ENCODE measurements at places on chromosomes 2 and 18. TPM values are rescaled to one million over a fixed set of nuclear protein-coding genes. Genes with fewer than 3 reads are reported as not detected.

GRCh38 chr18:44835703-44836102 is 155.0 kb downstream of the SETBP1 start:
- no peaks in the 10 kb centered on the region for H3K27me3 ChIP-seq
- DNase-seq = no peak
- H3K4me3 ChIP-seq = no peak overlapping the region

DNA sequence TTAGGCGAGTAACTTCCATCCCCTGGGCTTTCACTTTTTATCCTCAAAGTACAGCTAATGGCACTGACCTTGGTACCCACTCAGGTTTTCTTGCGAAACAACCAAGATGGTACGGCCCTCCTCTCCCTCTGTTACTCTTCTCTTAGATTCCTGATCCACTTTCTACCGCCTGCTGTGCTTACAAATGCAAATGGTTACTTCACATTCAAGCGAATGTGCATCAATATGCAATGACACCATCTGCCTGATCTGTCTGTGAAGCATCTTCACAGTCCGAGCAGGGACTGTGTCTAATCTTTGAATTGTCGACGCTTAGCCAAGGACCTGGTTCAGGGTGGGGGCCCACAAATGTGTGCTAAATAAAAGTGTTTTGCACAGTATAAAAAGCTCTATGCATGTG is 112.2 kb downstream of the TRIB2 start:
- H3K4me3 ChIP-seq = no peak overlapping the region
- H3K27ac ChIP-seq = no peak overlapping the region
- no peaks in the 10 kb centered on the region for H3K27me3 ChIP-seq
- peaks cover 2% of the 10 kb centered on the region for H3K4me1 ChIP-seq
- DNase-seq = no peak
- H3K36me3 ChIP-seq = no peaks in the 10 kb centered on the region

GRCh38 chr2:130972410-130972809 is 120.8 kb downstream of the FAM168B start:
- no peak overlapping the region for H3K27ac ChIP-seq
- H3K4me1 ChIP-seq = no peaks in the 10 kb centered on the region
- no peak overlapping the region for H3K4me3 ChIP-seq
- DNase-seq = no peak
- H3K36me3 ChIP-seq = no peaks in the 10 kb centered on the region
- H3K27me3 ChIP-seq = no peaks in the 10 kb centered on the region

GRCh38 chr2:238513346-238513745 is 86.6 kb downstream of the ASB1 start:
- no peaks in the 10 kb centered on the region for H3K27me3 ChIP-seq
- H3K36me3 ChIP-seq = no peaks in the 10 kb centered on the region
- no peak overlapping the region for H3K27ac ChIP-seq

LINC00305 gene
- total RNA-seq = not detected

DNA sequence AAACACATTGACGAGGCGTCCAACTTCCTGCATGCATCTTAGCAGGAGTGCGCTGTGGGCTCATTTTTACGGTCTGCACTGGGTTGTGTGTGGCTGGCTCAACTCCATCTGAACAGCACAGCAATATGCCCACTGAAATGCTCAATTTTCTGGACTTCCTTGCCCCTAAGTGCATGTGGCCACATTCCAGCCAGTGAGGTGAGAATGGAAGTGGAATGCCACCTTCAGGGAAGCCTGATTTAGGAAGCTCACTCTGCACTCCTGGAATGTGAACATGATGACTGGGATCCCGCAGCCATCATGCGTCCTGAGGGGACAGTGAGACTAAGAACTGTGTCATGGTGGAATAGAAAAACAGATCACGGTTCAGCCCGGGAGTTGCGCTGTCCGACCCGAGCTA is 76.2 kb downstream of the PSMG2 start:
- no peaks in the 10 kb centered on the region for H3K4me1 ChIP-seq
- H3K27me3 ChIP-seq = no peaks in the 10 kb centered on the region
- H3K4me3 ChIP-seq = no peak overlapping the region
- DNase-seq = no peak
- H3K27ac ChIP-seq = no peak overlapping the region
- H3K36me3 ChIP-seq = no peaks in the 10 kb centered on the region

- H3K27me3 ChIP-seq = no peaks in the 10 kb centered on the region
- no peaks in the 10 kb centered on the region for H3K4me1 ChIP-seq
- no peak overlapping the region for H3K4me3 ChIP-seq
- no peak for DNase-seq
- peaks cover 9% of the 10 kb centered on the region for H3K36me3 ChIP-seq
These were observed 122.5 kb downstream of the PLEKHM3 start for GRCh38 chr2:207902821-207903220.

MAB21L4 gene
- not detected for total RNA-seq

EIF5B gene
- 44.1 TPM for total RNA-seq

DNA sequence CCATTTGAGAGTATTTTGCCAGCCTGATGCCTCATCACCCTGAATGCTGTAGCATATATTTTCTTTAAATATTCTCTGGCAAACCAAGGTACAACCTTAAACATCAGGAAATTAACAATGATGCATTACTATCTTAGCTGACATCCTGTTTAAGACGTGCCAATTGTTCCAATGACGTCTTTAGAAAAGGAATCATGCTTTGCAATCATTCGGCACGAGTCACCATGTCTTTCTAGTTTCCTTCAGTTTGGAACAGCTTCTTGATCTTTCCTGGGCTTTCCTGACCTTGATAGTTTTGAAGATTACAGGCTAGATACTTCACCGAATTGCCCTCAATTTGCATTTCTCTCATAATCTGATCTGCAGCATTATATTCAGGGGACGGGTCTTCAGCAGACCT is 88.2 kb upstream of the GLI2 start:
- DNase-seq = no peak
- no peak overlapping the region for H3K27ac ChIP-seq
- H3K27me3 ChIP-seq = no peaks in the 10 kb centered on the region
- no peaks in the 10 kb centered on the region for H3K36me3 ChIP-seq
- H3K4me1 ChIP-seq = no peaks in the 10 kb centered on the region
- no peak overlapping the region for H3K4me3 ChIP-seq

GRCh38 chr2:54939446-54940118 is 110.7 kb downstream of the RTN4 start:
- H3K4me1 ChIP-seq = no peaks in the 10 kb centered on the region
- no peaks in the 10 kb centered on the region for H3K36me3 ChIP-seq

FN1 gene
- total RNA-seq = 8,882 TPM

GRCh38 chr2:185689906-185690539 is 48.6 kb upstream of the FSIP2 start:
- no peak overlapping the region for H3K4me3 ChIP-seq
- H3K27ac ChIP-seq = no peak overlapping the region
- no peaks in the 10 kb centered on the region for H3K27me3 ChIP-seq
- no peaks in the 10 kb centered on the region for H3K36me3 ChIP-seq

GRCh38 chr2:24164416-24164973 is 10.4 kb upstream of the FAM228A start:
- no peaks in the 10 kb centered on the region for H3K27me3 ChIP-seq
- no peak overlapping the region for H3K27ac ChIP-seq
- DNase-seq = no peak
- peaks cover 6% of the 10 kb centered on the region for H3K36me3 ChIP-seq

GRCh38 chr2:78035804-78036203 is 513.6 kb upstream of the LRRTM4 start:
- no peaks in the 10 kb centered on the region for H3K4me1 ChIP-seq
- DNase-seq = no peak
- no peaks in the 10 kb centered on the region for H3K36me3 ChIP-seq
- no peak overlapping the region for H3K4me3 ChIP-seq
- no peaks in the 10 kb centered on the region for H3K27me3 ChIP-seq

DNA sequence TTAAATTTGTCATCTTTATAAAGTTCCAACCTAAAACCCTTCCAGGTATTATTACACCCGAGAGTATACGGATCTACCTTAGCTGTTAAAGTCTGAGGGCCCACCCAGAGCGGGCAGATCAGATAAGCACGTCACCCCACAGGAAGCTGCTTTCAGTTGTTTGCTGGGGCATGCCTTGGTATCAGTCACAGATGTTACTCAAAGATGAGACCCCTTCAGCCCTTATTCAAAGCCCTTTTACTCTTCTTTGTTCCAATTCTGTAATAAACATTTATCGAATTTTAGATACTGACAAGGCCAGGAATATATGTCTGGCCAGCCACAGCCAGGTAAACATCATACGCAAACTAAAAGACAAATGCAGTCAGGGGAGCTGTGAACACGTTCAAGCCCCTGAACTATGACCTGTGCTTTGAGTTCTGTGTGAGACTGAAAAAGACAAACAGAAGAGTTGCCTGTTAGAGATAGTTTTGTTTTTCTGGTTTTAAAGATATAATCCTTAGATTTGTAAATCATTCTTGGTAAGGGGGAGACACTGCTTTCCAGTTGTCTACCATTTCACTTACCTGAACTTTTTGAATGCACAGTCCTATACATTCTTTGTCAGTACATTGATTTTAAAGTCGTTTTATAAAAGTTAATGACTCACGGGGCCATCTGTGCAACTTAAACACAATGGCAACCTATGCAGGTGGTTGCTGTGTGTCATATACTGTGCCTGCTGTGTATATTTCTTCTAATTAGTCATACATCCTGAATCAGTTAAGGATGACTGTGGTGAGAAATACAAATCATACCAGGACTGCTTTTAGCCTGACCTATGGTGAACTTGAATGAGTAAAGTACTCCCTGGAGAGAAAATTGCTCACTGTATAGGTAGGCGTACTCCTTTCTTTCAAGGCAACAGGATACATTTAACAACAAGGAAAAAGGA is 100.5 kb upstream of the ITPRID2 start:
- H3K27me3 ChIP-seq = no peaks in the 10 kb centered on the region
- H3K36me3 ChIP-seq = no peaks in the 10 kb centered on the region
- H3K27ac ChIP-seq = no peak overlapping the region

- DNase-seq = no peak
- no peak overlapping the region for H3K4me3 ChIP-seq
- H3K36me3 ChIP-seq = no peaks in the 10 kb centered on the region
- H3K27ac ChIP-seq = no peak overlapping the region
- no peaks in the 10 kb centered on the region for H3K27me3 ChIP-seq
- no peaks in the 10 kb centered on the region for H3K4me1 ChIP-seq
These were observed 218.1 kb upstream of the SIX2 start for GRCh38 chr2:45227347-45227746.

DNA sequence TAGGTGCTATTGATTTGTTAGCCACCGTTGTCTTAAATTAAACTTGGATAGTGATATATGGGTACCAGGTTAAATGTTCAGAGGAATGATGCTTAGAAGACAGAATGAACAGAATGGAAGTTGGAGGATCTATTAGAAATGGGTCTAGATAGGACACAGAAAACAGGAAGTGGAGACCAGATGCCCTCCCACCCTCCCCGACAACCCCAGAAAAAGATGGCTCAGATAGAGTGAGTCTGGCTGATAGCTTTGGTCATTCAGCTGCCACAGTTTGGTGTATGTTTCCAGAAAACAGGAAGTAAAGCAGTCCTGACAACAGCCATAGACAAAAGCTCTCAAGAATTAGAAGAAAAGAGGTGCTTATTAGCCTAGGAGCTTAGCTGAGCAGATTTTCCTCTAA is 71.5 kb upstream of the DSG1 start:
- peaks cover 3% of the 10 kb centered on the region for H3K4me1 ChIP-seq
- no peaks in the 10 kb centered on the region for H3K27me3 ChIP-seq
- DNase-seq = no peak
- no peaks in the 10 kb centered on the region for H3K36me3 ChIP-seq

DTNA gene
- total RNA-seq = 41.0 TPM

DNA sequence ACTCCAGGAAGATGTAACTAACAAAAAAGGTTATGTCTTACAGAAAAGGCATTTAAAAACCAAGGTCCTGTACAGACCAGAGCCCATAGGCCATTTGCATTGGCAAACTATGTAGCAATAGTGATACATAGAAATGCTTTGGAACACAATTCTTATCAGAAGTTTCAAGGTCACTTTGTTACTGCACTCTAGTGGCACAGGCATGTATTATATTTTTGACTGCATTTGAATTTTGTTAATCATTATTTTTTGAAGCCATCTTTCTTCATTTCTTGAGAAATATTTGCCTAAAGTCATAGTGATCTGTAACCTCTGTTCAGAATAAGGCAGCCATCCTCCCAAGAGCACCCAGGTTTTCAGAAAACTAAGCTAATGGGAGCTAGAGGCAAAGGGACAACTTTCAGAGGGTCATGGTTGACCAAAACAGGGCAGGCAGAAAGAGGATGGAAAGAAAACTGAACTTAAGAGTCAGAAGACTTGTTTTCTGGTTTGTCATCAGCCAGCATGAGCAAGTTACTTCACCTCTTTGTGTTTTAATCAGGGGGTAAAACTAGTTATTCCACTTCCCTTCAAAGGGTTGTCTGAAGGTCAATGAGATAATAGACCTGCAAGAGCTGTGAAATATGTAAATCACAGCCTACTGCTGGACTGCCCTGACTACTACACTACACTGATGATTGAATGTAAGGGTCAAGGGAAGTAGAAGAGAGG is 41.5 kb downstream of the SLC38A11 start:
- no peaks in the 10 kb centered on the region for H3K36me3 ChIP-seq
- no peaks in the 10 kb centered on the region for H3K27me3 ChIP-seq
- no peak for DNase-seq
- no peak overlapping the region for H3K27ac ChIP-seq
- peaks cover 11% of the 10 kb centered on the region for H3K4me1 ChIP-seq

- no peaks in the 10 kb centered on the region for H3K4me1 ChIP-seq
- no peak overlapping the region for H3K27ac ChIP-seq
- no peak for DNase-seq
- no peaks in the 10 kb centered on the region for H3K27me3 ChIP-seq
- H3K36me3 ChIP-seq = no peaks in the 10 kb centered on the region
These were observed 881.3 kb upstream of the FAM98A start for GRCh38 chr2:34480366-34480765.

- no peaks in the 10 kb centered on the region for H3K27me3 ChIP-seq
- no peaks in the 10 kb centered on the region for H3K36me3 ChIP-seq
- no peak overlapping the region for H3K27ac ChIP-seq
These were observed 189.1 kb downstream of the FSHR start for GRCh38 chr2:48965204-48965603.

EVA1A gene
- total RNA-seq = 1.1 TPM

GRCh38 chr2:99088017-99088416 is 53.5 kb upstream of the C2orf15 start:
- DNase-seq = no peak
- H3K4me3 ChIP-seq = no peak overlapping the region
- H3K27ac ChIP-seq = no peak overlapping the region
- H3K27me3 ChIP-seq = no peaks in the 10 kb centered on the region
- no peaks in the 10 kb centered on the region for H3K36me3 ChIP-seq

DNA sequence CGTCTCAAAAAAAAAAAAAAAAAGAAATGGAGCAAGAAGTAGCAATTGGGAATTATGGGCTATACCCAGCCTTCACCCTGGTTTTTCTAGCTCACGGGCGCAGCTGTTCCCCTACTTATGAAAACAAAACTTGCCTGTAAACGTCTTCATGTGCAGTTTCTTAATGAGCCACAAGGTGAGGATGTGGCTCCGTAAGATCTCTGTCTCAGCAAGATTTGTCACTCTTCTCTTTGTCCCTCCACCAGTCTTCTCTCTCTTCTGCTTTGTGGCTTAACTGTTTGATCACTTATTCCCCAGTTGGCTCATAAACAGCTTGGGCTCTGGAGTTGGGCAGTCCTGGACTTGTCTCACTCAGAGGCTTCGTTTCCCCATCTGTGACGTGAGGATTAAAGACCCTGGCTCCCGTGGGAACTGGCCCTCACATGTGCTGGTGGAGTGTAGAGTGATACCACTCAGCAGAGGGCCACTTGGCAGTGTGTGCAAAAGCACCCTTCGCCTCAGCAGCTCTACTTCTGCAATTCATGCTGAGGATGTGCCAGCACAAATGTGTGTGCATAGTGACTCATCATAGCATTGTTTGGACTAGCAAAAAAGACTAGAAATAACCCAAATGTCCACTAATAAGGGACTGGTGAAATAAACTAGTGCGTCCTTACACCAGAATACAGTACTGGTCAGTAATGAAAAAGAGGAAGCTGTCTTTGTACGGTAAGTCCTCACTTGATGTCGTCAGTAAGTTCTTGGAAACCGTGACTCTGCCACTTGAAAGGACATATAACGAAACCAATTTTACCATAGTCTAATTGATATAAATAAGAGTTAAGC is 8.7 kb downstream of the CEP68 start:
- H3K36me3 ChIP-seq = no peaks in the 10 kb centered on the region
- DNase-seq = peak; percentile 64
- no peaks in the 10 kb centered on the region for H3K27me3 ChIP-seq
